H1 (cell line): ENCODE measurements at places on chromosomes 5 and 9.

DNA sequence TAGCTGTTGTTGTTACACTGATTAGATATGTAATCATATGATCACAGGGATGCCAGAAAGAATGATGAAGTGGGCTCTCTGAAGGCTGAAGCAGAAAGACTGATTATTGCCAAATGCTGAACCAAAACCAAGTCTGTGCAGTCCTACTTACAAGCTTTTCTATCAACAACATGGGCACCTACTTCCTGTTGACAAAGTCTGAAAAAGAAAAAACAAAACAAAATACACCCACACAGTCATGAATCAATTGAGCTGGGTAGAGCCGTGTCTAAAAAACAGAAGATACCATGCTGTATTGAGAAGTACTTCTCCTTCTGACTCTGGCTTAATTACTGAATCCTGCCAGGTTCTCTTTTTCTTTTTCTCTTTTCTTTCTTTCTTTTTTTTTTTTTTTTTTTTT is 363.4 kb downstream of the RAB3C start:
- no peak for DNase-seq

GRCh38 chr5:180352116-180353047 is 754 bp downstream of the GFPT2 start:
- DNase-seq = peak; percentile 65

DNA sequence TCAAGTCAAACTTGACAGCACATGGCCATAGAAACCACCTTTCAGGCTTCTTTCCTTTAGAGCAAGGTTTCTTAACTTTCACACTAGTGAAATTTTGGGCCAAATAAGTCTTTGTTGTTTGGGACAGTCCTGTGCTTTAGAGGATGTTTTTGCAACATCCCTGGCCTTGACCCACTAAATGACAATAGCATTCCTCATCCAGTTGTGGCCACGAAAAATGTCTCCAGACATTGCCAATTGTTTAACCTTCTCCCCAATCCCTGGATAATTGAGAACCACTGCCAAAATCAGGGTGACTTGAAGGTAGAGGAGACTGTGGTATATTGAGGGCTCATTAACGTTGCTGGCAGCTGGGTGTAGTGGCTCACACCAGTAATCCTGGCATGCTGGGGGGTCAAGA is 72.0 kb downstream of the ALDH1A1 start:
- DNase-seq = no peak

GRCh38 chr5:113059232-113060040 is 82.8 kb downstream of the DCP2 start:
- no peak for DNase-seq

DNA sequence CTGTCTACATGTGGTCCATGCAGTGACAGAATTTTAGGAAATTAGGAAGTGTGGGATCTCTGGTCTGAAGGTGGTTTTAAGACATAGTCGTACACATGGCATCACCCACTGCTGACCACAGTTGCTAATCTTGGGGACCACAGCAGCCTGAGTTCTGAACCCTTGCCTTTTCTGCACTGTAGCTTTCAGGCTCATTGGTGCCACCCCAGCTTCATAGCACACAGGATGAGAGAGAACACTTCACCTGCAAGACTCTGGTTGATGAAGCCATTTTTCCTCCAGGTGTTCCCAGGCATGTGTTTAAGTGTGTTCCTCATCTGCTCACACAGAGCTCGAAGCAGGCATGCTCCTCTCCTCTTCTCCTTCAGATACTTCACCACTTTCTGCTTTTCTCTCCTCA is 68.2 kb upstream of the S1PR3 start:
- no peak for DNase-seq

DNA sequence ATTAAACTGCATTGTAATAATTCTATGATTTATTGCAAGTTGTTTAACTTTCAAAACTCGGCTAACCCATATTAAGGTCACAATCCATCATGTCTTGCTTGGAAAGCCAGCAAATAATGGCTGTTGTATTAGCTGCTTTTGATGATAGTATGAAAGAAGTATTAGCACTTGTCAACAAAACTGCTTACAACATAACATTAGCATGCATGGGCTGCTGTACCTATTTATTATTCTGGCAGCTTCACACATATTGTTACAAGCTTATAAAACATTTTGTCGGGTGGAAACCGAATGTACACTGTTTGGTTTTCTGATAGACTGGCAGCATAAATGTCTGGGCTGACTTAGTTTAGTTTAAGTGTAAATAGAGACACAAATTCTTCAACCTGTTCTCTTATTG is 378.3 kb downstream of the KIAA0825 start:
- DNase-seq = no peak

DNA sequence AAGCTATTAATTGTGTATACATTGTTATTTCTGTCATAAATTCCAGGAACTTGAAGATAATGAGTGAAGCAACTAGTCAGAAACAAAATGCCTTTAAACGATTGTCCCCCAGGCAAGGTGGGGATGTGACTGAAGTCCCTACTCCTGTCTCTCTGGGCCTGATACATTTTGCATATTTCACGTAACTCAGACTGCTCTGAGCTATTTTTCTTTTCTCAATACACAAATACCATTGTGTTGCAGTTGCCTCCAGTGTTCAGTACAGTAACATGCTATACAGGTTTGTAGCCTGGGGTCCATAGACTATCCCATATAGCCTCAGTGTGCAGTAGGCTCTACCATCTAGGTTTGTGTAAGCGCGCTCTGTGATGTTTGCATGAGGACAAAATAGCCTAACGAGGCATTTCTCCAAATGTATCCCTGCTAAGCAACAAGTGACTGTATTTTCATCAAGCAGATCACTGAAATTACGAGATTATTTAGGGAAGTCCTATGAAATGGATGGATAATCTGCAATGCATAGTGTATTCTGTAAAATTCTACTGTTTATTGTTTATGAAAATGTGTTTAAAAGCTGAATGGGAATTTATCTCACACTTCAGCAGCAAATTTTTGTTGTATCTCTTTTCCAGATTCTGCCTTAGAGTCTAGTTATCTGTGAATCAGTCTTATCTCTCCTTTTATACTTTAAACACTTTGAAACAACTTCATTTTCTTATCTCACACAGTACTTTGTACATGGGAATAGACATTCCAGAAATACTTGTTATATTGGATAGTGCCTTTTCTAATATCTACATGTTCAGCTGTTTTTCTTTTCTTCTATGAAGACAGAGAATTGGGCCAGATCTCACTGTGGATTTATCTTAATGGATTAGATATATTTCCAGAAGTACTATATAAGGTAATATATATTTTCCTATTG is 150.5 kb downstream of the CD180 start:
- DNase-seq = no peak

DNA sequence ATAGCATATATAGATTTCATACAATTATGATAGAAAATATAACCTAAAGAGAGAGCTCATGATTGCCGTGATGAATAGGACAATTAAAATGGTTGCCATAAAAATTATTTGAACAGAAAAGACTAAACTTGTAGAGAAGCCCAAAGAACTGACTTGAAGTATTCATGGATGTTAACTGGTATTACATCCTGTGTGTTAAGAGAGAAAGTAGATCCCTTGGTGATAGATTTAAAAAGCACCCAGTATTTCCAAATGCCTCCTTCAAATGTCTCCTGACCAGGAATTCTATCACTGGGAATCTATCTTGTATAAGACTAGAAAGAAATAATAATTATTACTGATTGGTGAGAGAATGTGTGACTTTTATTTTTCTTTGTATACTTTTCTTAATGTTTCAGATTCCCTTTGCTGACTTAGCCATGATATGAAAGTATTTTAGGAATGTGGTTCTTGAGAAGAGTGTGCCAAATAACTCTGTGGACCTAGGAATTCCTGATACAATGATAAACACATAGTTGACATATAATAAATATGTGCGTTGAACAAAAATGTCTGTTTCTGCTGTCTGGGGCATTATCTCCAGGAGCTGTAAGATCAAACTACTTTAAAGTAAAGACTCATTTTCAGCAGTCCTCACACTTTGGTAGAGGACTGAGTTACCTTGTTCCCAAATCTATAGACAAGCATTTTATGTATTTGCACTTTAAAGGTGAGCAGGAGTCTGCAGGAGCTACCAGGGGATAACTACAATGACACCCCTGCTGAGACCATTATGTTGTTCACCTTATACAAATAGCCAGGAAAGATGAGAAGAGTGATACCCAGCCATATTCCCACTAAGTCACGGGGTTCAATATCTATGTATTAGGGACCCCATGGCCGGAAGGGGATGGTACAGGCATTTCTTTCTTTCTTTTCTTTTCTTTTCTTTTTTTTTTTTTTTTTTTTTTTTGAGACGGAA is 211.1 kb upstream of the TLE4 start:
- DNase-seq = peak; percentile 46

DNA sequence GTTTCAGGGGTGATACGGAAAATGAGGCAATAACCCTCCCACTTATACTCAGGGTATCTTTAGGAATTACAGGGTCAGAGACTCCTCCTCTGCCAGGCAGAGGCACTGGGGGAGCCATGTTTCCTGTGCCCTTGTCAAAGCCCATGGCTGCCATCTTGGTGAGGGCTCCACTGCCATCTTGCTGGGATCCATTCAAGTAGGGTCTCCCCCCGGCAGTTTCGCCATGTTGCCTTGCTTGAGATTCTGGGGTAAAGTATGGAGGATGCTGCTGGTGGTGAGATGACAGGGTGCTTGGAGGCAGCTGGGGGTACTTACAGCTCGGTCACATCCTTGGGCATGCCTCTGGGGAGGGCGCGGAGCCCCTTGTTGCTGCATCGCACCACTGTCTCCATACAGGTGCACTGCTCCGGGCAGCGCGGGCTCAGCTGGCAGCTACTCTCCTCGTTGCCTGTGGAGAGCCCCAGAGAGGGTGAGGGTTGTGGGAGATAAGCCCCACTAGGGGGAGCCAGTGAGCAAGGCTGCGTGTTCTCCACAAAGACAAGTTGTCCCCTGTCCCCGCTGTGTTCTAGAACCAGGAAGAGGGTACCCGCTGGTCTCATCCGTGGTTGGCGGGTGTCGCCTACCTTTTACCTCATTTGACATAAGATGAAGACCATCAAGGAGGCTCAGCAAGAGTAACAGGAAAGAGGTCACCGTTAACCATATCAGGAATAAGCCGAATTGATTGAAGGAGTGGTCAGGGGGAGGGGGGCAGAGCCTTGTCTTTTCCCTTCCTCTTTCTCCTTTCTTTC is 169.0 kb upstream of the PANK3 start:
- DNase-seq = peak; percentile 91

GRCh38 chr5:160280384-160281095 is 31.8 kb downstream of the CCNJL start:
- DNase-seq = no peak

GRCh38 chr5:35161652-35162273 is 68.5 kb downstream of the PRLR start:
- DNase-seq = no peak

- no peak for DNase-seq
Observed at GRCh38 chr9:98867103-98867428, 59.6 kb downstream of the GALNT12 start.

DNA sequence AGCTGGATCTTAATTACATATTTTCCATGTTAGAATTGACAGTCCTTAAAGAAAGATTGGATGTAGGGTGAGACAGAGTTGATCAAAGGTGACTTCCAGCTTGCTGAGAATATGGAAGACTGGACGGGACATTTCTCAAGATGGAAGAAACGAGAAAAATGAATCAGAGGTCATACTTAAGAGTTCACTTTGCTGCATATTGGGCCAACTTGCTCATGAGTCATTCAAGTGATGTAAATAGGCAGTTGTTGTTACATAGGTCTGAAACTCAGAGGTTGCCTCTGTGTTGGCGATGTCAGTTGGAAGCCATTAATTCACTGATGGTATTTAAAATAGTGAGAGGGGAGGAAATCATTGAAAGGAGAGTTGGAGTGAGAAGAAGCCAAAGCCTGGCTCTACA is 132.8 kb downstream of the CD180 start:
- no peak for DNase-seq

- no peak for DNase-seq
Observed at GRCh38 chr5:81482595-81482994, 88.7 kb upstream of the ACOT12 start.

DNA sequence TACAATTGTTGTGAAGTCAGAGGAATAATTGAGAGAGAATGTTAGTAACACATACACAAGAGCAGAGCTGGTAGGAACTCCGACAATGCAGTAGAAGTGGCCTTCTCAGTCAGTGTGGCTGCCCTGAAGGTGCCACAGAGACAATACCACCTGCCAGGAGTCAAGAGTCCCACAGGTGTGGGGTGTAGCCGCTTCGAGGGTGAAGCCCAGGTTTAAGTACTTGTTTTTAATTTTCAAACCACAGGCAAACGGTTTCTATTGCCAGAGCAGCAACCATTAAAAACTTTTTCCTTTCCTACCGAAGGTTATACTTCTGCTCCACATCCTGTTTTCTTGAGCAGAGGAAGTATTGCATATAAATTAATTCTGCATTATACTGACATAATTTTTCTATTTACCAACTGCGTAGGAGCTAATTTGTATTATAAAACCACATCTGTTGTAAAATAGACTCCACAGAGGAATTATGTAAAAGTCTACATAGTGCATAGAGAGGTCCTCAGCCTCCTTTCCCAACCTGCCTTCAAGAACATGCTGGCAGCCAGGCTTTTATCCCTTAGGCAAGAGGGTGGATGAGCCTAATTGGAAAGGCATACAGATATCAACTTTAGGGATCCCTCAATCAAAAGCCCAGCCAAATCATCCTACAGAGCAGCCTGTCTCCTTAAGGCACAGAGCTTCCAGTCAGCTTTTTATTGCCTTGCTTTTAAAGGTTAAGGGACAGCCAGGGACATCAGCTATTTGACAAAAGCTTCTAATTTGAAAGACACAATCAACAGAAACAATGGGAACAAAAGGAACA is 12.9 kb upstream of the ACTBL2 start:
- DNase-seq = no peak

DNA sequence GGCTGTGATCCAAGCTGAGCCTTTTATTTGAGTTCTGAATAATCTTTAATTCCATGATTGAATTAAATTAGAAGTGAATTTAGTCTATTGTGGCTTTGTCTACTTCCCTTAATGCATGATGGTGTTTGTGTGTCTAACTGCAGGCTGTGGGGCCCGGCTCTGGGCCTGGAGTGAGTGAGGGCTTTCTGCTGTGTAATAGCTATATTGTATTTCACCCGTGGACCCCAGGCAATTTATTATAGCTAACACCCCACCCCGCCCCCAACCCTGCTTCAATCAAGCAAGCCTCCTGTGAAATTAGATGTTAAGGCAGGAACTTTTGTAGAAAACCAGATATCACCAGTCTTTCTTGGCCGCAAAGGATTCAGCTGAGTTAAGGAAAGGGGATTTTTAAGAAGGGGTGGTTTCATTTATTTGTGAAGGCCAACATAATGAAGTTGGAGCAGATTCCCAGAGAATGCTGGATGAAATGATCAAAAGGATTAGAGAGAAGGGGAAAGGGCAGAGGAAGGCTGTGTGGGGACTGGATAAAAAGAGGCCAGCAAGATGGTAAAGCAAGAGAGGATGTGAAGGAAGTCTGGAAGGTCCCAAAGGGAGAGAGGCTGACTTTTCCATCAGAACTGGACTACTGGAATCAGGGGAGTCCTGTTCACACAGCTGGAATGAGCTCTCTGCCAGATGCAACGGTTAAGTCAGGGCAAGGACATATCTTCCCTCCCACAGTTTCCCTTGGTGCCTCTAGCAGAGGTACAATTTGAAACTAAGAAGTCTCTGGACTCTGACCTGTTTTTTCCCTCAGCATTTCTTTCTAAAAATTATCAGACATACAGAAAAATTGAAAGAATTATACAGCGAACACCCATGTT is 125.3 kb upstream of the SAP30L start:
- no peak for DNase-seq
